AML-193 (cell line): ENCODE measurements at places on chromosomes 4 and X.

- no peak for DNase-seq
Measured at GRCh38 chr4:179755322-179755721, 2313.1 kb upstream of the AGA start.

DNA sequence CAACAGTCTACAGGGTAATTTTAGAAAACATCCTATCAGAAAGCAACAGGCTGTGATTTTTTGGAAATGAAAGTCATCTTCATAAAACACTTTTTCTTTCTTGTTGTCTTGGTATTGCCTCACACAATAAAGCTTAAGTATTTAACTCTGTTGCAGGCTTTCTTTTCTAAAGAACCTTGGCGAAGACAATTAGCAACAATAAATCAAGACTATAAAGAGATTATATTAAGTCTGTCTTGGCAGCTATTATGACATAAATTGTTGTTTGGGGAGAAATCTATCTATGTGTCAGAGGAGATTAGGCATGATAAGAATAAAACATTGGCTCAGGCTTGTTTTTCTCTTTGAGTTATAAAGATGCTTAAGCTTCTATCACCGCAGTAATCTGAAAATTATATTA, 1774.8 kb downstream of the ARAP2 start:
- no peak for DNase-seq

DNA sequence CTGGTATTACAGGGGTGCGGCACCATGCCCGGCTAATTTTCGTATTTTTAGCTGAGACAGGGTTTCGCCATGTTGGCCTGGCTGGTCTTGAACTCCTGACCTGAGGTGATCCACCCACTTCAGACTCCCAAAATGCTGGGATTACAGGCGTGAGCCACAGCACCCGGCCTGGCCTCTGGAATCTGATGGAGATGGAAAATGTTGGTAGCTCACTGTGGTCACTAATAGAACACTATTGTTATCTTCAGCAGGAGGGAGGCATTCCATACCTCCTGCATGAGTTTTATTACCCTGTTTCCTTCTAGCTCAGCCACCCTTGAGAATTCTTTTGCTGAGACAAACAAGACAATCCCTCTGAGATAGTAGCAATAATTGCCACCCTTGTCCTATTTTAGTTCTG, 105.0 kb downstream of the SHROOM3 start:
- no peak for DNase-seq

DNA sequence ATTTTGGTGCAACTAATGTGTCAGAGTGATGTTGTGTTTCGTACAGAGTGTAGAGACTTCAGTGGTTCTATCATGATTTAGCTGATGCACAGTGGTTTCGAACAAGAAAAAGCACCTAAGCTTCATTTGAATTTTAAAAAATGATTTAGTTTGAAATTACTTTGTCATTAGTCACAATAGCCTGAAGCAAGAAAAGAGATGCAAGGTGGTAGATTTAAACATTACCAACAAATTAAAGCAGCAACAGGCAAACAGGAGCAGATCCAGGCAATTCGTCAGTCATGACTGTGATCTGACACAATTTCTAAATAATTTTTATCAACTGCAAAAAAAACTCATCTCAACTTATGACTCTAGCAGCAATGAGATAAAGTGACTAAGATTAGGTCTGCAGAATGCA, 24.6 kb upstream of the COX7B2 start:
- DNase-seq: no peak

GRCh38 chrX:150693725-150694574, 754 bp downstream of the MTMR1 start:
- no peak for DNase-seq

GRCh38 chr4:60088807-60089486, 1111.2 kb upstream of the ADGRL3 start:
- DNase-seq: no peak

GRCh38 chr4:123380728-123381716, 15.6 kb upstream of the SPRY1 start:
- no peak for DNase-seq
